ELR (cell line): ENCODE measurements at places on chromosomes 3 and 15.

GRCh38 chr3:69180869-69181591, 58.6 kb upstream of the LMOD3 start:
- DNase-seq = no peak

- DNase-seq = no peak
Measured at GRCh38 chr15:58459045-58459444, 27.3 kb downstream of the LIPC start.

GRCh38 chr3:40152482-40153133, 156.9 kb upstream of the EIF1B start:
- DNase-seq = no peak

GRCh38 chr3:71478568-71478967, 105.0 kb downstream of the FOXP1 start:
- peak; percentile 17 for DNase-seq

GRCh38 chr3:105401691-105402149, 35.0 kb downstream of the ALCAM start:
- DNase-seq = peak; percentile 80

DNA sequence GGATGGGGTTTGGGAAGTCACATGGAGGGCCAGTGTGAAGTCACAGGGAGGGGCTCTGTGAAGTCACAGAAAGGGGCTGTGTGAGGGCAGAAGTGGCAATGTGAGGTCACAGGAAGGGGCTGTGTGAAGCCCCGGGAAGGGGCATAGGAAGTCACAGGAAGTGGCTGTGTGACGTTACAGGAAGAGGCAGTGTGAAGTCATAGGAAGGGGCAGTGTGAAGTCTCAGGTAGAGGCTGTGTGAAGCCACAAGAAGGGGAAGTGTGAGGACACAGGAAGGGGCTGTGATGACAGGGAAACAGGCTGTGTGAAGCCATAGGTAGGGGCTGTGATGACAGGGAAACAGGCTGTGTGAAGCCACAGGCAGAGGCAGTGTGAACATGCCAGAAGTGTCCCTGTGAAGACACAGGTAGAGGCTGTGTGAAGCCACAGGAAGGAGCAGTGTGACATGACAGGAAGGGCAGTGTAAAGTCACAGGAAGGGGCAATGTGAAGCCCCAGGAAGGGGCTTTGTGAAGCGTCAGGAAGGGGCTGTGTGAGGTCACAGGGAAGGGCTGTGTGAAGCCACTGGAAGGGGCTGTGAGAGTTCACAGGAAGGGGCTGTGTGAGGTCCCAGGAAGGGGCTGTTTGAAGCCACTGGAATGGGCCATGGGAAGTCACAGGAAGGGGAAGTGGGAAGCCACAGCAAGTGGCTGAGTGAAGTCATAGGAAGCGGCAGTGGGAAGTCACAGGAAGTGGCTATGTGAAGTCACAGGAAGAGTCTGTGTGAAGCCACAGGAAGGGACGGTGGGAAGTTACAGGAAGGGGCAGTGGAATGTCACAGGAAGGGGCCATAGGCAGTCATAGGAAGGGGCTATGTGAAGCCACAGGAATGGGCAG, 37.1 kb downstream of the GASK1A start:
- DNase-seq = no peak

GRCh38 chr15:70353606-70354345, 256.1 kb upstream of the TLE3 start:
- no peak for DNase-seq

DNA sequence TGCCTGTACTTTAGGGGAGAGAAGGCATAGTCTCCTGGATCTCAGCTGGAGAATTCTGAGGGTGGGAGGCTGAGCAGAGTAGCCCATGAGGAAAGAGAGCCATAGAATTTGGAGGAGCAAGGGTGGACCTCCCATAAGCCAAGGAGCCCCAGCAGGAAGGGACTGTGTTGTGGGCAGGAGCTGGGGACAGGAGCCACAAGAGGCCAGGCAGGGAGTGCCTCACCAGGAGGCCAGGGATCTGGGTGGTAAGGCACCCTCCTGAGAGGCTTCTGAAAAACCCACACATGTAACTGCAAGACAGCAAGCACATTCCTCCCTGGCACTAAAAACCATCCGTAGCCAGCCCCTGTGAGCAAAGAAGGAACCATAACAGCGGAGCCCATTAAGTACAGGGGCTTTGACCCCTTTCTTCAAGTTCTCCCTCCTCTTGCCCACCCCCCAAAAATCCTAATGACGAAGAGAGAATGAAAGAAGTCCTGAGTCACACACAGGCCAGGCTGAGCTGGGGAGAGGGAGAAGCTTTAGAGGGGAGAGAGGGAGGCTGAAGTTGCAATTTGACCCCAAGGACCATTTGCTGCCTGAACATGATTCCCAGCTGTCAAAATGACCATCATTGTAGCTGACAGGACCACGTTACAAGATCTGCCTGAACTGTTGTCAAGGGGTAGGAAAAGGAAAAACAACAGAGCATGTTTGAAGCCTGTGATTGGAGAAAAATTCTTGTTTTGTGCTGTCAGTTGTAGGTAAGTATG, 82.6 kb downstream of the TRIM42 start:
- DNase-seq = no peak

DNA sequence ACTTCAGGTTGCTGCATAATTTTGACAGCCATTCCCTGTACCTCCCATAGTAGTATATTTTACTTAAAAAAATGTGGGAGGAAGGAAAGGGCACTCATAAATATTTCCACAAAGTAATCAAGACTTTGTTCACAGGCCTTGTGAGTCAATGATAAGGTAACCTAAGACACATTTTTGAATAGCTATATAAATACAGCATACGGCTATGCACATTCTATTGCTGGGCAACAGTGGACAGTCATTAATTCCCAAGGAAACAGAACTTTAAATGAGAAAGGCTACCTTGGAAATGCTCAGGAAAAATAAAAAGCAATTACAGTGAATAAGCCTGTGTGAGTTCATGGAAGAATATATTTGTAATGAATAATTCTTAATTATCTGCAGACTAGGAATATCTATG, 144.0 kb downstream of the CADM2 start:
- DNase-seq = no peak

DNA sequence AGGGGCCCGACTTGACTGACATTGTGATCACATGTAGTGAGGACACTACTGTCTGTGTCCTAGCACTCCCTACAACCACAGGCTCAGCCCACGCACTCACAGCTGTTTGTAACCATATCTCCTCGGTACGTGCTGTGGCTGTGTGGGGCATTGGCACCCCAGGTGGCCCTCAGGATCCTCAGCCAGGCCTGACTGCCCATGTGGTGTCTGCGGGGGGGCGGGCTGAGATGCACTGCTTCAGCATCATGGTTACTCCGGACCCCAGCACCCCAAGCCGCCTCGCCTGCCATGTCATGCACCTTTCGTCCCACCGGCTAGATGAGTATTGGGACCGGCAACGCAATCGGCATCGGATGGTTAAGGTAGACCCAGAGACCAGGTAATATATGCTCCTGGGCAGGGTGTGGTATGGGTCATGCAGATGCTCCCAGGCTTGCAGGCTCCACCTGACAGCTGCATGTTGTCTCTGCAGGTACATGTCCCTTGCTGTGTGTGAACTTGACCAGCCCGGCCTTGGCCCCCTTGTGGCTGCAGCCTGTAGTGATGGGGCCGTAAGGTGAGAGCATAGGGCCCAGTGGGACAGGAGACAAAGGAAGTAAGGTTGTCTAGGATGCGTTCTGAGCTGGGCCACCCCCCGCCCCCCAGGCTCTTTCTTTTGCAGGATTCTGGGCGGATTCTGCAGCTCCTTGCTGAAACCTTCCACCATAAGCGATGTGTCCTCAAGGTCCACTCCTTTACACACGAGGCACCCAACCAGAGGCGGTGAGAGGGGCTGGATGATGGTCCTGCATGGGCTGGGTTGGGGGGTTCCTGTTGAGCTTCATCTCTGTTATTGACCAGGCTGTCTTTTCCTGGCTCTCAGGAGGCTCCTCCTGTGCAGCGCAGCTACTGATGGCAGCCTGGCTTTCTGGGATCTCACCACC, 4.4 kb downstream of the DALRD3 start:
- DNase-seq = peak; percentile 60

DNA sequence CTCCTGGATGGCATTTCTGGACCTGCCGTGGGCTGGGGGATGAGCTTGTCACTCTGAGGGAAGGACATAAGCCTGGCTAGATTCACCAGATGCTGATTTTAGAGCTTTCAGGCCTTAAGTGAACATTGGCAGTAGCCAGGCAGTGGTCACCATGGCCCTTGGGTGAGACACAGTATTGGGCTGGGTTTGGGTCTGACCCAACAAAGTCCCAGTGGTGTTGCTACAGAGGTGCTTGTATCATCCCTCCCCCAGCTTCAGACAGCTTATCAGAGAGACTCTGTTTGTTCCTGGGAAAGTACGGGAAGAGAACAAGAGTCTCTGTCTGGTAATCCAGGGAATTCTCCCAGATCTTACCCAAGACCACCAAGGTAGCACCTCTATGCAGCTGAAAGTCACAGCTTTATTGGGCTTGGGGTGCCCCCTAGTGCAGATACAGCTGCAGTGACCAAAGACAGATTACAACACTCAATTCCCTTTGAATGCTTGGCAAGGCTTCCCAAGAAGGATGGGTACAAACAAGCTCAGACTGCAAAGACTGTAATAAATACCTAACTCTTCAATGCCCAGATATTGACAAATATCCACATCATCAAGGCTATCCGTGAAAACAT, 9.8 kb upstream of the RUVBL1 start:
- peak; percentile 72 for DNase-seq

DNA sequence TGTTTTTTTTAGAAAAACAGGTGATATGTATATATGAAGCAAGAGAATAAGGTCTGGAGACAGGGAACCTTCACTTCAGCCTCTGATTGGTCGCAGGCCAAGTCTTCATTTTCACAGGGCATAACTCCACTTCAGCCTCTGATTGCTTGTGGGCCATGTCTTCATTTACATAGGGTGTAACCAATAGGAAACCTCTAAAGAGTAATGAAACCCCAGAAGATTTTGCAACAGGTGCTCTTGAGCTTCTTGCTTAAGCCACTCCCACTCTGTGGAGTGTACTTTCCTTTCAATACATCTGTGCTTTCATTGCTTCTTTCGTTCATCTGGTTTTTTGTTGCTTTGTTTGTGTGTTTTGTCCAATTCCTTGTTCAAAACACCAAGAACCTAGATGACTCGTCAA, 22.6 kb upstream of the SCG3 start:
- no peak for DNase-seq

GRCh38 chr15:75590239-75590638, 11.1 kb upstream of the PTPN9 start:
- no peak for DNase-seq

- peak; percentile 20 for DNase-seq
Measured at GRCh38 chr3:46017720-46018119, 9.6 kb downstream of the XCR1 start.

DNA sequence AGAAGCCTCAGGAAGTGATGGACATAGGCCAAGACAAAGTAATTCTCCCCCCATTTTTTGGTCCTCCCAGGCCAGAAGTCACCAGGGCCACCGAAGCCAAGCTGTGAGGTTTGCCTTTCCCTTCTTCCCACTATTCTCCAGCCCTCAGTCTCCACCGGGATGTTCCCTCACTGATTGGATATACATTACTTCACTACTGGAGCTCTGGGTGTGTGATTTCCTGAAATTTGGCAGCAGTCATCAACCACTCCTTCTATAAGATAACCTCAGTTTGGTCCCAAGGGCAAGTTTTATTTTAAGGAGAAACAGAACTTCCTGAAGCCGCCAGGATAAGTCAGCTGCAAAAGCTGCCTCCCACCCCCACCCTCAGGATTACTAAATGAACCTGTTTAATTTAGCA, 11.3 kb downstream of the SLCO2A1 start:
- no peak for DNase-seq

DNA sequence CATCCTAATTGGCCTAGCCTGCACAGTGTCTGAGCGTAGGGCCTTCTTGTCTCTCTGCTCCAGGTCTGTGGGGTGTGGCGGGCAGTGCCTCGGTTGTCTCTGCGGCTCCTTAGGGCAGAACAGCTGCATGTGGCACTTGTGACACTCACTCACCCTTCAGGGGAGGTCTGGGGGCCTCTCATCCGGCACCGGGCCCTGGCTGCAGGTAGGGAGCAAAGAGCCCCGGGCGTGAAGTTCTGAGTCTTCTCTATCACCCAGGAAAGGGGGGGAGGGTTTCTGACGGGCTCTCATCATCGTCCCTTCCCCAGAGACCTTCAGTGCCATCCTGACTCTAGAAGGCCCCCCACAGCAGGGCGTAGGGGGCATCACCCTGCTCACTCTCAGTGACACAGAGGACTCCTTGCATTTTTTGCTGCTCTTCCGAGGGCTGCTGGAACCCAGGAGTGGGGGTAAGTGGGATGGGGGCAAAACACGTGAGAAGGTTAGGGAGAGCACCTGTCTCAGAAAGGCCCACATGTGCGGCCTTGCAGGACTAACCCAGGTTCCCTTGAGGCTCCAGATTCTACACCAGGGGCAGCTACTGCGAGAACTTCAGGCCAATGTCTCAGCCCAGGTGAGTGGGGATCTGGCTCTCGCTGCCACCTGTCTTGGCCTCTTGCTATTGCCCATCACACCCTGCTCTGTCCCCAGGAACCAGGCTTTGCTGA, 2.6 kb downstream of the CHRD start:
- no peak for DNase-seq

DNA sequence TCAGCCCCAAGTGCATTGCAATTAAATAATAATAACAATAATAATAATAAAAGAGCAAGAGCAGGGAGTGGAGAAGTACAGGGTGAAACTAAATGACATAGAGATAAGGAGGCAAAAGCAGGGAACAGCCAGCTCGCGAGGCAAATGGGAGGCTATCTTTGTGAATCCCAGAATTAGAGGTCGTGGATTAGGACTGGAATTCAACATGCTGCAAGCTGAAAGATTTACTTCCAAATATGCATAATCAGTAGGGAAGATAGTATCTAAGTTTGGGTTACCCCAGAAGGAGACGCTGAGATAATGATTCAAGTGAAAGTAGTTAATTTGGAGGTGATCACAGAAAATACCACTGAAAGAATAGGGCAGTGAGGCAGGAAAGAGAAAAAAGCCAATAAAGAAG, 119.4 kb upstream of the UBE2E2 start:
- DNase-seq = no peak

DNA sequence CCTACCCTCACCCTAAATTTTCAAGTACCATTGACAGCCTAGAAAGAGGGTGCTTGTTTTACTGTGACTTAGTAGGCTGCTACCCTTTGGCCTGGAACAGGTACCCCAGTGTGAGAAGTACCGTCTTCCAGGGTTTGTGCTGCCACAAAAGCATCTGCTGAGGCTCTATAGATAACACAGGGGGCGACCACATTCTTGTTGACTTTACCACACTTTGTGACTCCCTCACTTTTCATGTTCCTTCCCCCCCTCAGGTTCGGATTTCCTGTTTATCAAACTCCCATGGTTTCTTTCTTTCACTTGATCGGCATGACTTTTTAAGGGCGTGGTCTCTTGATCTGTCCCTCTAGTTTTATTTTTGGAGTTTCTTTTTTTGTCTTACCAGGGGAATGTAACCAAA, 23.5 kb downstream of the EXOG start:
- no peak for DNase-seq

GRCh38 chr3:187020376-187020775, 90.0 kb downstream of the ST6GAL1 start:
- DNase-seq = no peak

- no peak for DNase-seq
Measured at GRCh38 chr3:156657862-156658731, 16.3 kb upstream of the TIPARP start.

GRCh38 chr15:67038736-67039135, 26.7 kb upstream of the SMAD3 start:
- DNase-seq = no peak
